CD8-positive, alpha-beta memory T cell (primary cell): ENCODE measurements at places on chromosomes 16 and 17. TPM values are rescaled to one million over a fixed set of nuclear protein-coding genes. Genes with fewer than 3 reads are reported as not detected.

KRT24 gene
- polyA plus RNA-seq = not detected

WNK4 gene
- not detected for polyA plus RNA-seq

SBK1 gene
- polyA plus RNA-seq = 20.3 TPM

DLX3 gene
- not detected for polyA plus RNA-seq

PMFBP1 gene
- polyA plus RNA-seq = 0.13 TPM

OR1A1 gene
- polyA plus RNA-seq = not detected
